Peyer's patch (tissue), 4 donors: ENCODE measurements at places on chromosomes 3 and 15.

DNA sequence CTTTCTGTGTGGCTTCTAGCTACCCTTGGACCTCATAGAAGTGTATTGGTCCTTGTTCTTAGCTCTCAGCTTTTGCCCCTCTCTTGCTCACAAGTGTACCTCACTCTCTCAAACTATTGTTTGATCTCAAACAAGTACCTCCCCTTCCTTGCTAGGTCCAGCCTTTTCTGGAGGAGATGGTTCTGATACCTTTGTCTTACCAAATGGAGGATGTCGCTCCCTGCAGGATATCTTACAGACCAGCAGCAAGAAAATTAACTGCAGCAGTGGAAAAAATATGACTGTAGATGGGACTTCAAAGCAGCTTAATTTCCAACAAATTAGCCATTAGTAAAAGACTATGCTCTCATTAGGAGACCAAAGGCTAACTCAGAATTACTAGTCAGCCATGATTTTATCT, 388.1 kb upstream of the ROBO2 start:
- no peaks in the 10 kb centered on the region for H3K36me3 ChIP-seq
- no peaks in the 10 kb centered on the region for H3K27me3 ChIP-seq
- no peaks in the 10 kb centered on the region for H3K4me1 ChIP-seq
- no peak overlapping the region for H3K27ac ChIP-seq
- H3K4me3 ChIP-seq, result no peak overlapping the region

DNA sequence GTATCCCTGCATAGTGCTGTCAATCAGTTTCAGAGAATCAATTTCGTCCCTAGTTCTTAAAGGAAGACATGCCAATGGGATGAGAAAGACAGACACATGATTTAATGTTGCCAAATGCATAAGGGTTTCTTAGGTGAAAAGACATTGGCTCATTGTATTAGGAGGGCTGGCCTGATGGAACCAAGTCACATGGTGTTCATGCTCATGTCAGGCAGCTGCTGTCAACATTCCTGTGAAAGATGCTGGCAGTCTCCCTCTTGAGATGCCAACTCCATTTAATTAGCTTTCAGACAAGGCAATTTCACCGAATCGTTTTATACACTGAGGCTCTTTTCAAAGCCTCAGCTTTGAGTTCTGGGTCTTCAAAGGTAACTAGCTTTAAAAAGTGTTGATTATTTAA, 16.1 kb upstream of the IL1RAP start:
- no peaks in the 10 kb centered on the region for H3K27me3 ChIP-seq
- H3K36me3 ChIP-seq, result no peaks in the 10 kb centered on the region
- H3K4me1 ChIP-seq, result no peaks in the 10 kb centered on the region

- H3K27me3 ChIP-seq, result no peaks in the 10 kb centered on the region
- no peaks in the 10 kb centered on the region for H3K36me3 ChIP-seq
- no peaks in the 10 kb centered on the region for H3K4me1 ChIP-seq
- no peak overlapping the region for H3K4me3 ChIP-seq
- no peak overlapping the region for H3K27ac ChIP-seq
These were observed 209.9 kb upstream of the CTNNB1 start for GRCh38 chr3:40989141-40990061.

- H3K36me3 ChIP-seq, result no peaks in the 10 kb centered on the region
- H3K27ac ChIP-seq, result no peak overlapping the region
- no peaks in the 10 kb centered on the region for H3K4me1 ChIP-seq
- H3K4me3 ChIP-seq, result peak overlapping the region; percentile 13
- no peak for DNase-seq
- H3K27me3 ChIP-seq, result no peaks in the 10 kb centered on the region
These were observed 1.1 kb downstream of the CASR start for GRCh38 chr3:122184591-122184929.

GRCh38 chr3:197394464-197395321, 96.3 kb upstream of the DLG1 start:
- H3K4me3 ChIP-seq, result no peak overlapping the region
- H3K27me3 ChIP-seq, result no peaks in the 10 kb centered on the region
- DNase-seq, result no peak

- no peak for DNase-seq
- no peaks in the 10 kb centered on the region for H3K4me1 ChIP-seq
- H3K36me3 ChIP-seq, result no peaks in the 10 kb centered on the region
These were observed 202.8 kb downstream of the RSRC1 start for GRCh38 chr3:158312560-158313141.

- no peaks in the 10 kb centered on the region for H3K36me3 ChIP-seq
- H3K27me3 ChIP-seq, result no peaks in the 10 kb centered on the region
- no peak overlapping the region for H3K27ac ChIP-seq
- no peak overlapping the region for H3K4me3 ChIP-seq
- DNase-seq, result no peak
These were observed 180.5 kb downstream of the TAFA4 start for GRCh38 chr3:68751888-68752287.

GRCh38 chr15:98827217-98827616, 178.9 kb downstream of the IGF1R start:
- H3K27me3 ChIP-seq, result no peaks in the 10 kb centered on the region
- peaks cover 15% of the 10 kb centered on the region for H3K4me1 ChIP-seq
- no peak for DNase-seq
- H3K4me3 ChIP-seq, result no peak overlapping the region

GRCh38 chr3:104526901-104527401, 839.8 kb upstream of the ALCAM start:
- H3K36me3 ChIP-seq, result no peaks in the 10 kb centered on the region
- no peak for DNase-seq
- no peaks in the 10 kb centered on the region for H3K27me3 ChIP-seq

DNA sequence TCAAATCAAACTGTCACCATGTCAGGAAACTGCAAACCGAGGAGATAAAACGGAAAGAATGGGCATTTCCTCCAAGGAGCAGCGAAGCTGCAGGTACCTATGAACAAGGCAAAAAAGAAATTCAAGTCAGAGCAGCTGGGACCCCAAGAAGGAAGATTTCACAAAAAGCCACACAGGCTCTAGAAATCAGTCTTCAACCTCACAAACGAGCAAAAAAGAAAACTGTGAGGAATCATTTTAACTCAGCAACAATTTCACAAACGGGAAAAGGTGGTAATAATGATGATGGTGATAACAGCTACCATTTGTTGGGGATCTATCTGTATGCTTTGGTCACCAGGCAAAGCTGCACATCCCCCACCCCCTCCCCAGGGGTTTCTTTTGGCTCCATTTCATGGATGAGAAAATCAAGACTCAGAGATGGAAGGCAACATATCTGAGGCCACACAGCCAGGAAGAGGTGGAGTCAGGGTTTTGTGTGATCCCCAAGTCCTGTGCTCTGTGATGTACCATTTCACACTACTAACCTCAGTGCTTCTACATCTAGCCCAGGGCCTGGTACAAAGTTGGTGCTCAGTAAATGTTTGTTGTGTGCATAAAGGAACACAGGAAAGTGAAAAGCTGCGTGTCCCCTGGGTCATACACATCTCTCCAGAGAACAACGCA, 109.9 kb downstream of the IQSEC1 start:
- peaks cover 18% of the 10 kb centered on the region for H3K4me1 ChIP-seq
- no peak overlapping the region for H3K4me3 ChIP-seq
- H3K27ac ChIP-seq, result no peak overlapping the region

- no peak overlapping the region for H3K4me3 ChIP-seq
- no peak overlapping the region for H3K27ac ChIP-seq
- no peaks in the 10 kb centered on the region for H3K4me1 ChIP-seq
- DNase-seq, result no peak
These were observed 74.2 kb downstream of the ATG7 start for GRCh38 chr3:11346416-11346815.

DNA sequence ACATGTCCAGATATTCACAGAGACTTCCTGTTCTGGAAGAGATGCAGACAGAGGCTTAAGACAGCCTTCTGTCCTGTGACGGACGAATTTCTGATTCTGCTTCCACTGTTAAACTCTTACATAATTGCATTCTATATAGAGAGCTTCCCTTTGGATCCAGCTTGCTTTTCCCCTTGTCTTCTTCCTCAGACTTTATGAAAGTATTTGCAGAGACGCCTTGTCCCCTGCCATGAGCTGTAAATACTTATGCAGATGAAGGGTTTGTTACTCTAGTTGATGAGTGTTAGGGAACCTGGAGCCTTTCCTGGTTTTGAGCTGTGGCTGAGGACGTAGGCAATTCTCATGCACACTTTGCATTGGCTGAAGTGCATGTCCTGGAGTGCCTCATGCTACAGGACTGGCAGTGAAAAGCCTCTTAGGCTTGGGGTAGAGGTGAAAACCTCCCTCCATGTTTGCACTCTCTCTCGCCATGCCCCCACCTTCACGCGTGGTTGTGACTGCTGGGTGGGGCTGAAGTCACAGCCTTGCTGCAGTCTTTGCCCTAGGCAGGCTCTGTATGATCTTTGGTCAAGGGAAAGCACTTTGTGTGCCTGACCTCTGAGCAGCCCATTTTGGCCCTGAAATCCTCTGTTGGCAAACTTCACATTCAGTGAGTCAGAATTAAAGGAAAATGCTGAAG, 286.6 kb downstream of the PTPRG start:
- H3K4me1 ChIP-seq, result peaks cover 3% of the 10 kb centered on the region
- peak overlapping the region; percentile 86 for H3K27ac ChIP-seq
- no peak overlapping the region for H3K4me3 ChIP-seq
- no peaks in the 10 kb centered on the region for H3K27me3 ChIP-seq
- DNase-seq, result peak; percentile 79

DNA sequence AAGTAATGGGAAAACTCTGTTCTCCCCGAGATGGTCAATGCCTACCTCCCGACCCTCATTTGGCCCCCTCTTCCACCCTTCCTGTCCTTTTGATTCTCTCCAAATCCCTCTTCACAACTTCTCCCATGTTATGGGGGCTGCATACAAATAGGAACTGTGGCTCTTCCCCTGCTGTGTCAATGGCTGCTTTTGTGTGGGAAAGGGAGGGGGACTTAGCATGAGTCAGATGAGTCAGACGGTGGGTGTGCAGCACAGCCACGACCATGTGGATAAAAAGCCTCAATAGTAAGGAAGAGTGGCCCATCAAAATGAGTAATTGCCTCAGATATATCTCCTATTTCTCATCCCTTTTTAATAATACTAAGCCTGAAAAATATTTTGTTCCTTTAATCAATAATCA, 31.9 kb downstream of the SPATA16 start:
- no peaks in the 10 kb centered on the region for H3K27me3 ChIP-seq
- no peak for DNase-seq
- H3K4me3 ChIP-seq, result no peak overlapping the region
- H3K27ac ChIP-seq, result no peak overlapping the region
- H3K4me1 ChIP-seq, result no peaks in the 10 kb centered on the region
- H3K36me3 ChIP-seq, result no peaks in the 10 kb centered on the region

DNA sequence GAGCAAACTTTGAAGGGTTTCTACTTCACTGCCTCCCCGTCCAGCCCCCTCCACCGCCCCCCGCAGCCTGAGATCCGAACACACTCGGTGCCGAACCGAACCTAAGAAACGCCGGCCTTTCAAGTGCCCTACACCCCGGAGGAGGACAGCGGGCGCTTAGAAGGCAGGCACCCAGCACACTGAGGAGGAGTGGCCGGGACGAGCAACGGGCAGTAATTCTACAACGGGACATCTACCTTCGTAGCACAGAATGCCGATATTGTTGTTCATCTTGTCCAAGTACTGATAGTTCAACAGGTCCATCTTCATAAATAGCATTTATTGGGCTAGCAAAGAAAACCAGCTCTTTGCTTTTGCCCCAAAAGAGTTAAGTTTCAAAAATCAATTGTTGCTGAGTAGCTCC, 513 bp downstream of the VGLL4 start:
- peak overlapping the region; percentile 60 for H3K4me3 ChIP-seq
- no peaks in the 10 kb centered on the region for H3K36me3 ChIP-seq
- no peaks in the 10 kb centered on the region for H3K4me1 ChIP-seq
- no peaks in the 10 kb centered on the region for H3K27me3 ChIP-seq
- H3K27ac ChIP-seq, result peak overlapping the region; percentile 82

DNA sequence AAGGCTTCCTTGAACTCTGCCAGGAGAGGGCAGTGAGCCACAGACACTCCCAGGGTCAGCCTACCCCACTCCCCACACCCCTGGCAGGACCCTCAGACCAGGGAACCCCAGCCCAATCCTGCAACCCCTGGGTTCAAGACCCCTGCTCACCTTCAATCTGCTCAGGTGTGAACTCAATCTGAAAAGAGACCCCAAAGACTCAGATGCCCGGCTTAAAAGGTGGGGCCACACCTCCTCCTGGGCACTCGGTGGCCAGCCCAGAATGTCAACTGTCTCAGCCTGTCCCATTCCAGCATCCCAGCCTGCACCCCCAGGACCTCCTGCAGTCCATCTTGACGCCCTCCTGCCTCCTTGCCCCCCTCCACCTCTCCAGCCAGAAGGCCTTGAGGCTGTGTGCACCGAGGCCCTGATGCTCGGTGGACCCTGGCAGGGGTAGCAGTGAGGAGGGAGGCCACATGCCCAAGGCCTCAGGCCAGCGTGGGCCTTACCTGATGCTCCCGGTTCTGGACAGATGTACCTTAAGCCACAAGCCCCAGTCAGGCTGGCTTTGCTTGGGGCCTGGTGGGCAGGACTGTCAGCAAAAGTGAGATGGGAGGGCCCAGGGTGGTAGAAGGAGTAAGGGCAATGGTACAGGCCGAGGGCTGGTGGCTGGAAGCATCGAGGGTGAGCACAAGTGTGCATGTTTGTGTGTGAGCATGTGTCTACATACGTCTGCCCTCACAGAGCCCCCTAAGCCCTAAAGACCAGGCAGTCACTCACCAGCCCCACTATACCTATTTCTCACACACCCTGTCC, 2.2 kb downstream of the MYL3 start:
- H3K36me3 ChIP-seq, result no peaks in the 10 kb centered on the region
- H3K4me3 ChIP-seq, result no peak overlapping the region
- DNase-seq, result no peak
- H3K27me3 ChIP-seq, result no peaks in the 10 kb centered on the region

DNA sequence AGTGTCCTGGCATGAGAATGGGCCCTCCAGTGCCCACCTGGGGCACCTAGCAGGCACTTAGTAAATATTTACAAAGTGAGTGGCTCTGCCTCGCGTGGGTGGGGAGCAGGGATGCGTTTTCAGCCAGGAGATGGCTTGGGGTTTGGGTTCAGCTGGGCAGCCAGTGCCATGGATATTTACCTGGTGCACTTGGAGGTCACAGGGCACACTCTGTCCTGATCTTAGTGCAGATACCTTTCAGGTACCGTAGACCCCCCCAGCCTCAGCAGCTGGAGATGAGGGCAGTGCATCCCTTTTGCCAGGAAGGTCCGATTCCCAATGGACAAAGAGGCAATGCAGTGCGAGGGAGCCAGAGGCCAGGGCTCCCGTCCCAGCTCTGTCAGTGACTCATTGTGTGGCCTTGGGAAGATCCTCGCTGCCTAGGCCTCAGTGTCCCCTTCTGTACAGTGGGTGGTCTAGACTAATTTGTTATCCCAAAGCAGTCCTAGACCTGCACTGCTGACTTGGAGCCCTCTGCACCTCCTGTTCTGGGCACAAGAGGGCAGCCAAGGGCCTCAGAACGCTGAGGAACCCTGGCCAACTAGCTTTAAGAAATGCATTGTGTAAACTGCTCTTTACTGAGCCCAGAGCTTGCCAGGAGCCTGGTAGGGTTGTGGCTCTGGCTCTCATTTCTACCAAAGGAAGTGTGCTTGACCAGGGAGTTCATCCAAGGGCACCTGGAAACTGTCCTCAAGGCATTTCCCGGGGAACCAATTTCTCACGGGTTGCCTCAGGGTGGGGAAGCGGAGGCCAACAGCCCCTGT, 16.0 kb downstream of the HDAC11 start:
- H3K27ac ChIP-seq, result no peak overlapping the region
- peaks cover 16% of the 10 kb centered on the region for H3K36me3 ChIP-seq
- no peaks in the 10 kb centered on the region for H3K27me3 ChIP-seq
- no peaks in the 10 kb centered on the region for H3K4me1 ChIP-seq
- no peak overlapping the region for H3K4me3 ChIP-seq
